ENCODE measurements at places on chromosomes 1 and 21.
A peak's percentile ranks its signal among the peaks of the same experiment; 100 is the strongest.

DNA sequence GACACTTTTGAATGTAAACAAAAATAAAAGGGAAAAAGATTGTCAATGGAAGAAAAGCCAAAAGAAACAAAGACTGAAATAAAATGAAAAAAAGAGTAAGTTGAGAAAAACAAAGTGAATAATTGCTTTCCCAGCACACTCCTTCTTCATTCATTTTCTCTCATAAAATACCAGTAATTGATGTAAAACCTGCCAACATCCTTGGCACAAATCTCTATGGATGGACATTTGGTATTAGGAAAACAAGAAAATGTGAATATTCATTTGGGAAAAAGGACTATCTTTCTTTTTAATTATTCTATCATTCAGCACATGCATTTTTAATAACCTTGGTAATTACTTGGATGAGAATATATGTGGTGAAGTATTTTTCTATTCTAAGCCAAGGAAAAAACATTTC is 204.4 kb upstream of the TNR start:
- no peak for DNase-seq

DNA sequence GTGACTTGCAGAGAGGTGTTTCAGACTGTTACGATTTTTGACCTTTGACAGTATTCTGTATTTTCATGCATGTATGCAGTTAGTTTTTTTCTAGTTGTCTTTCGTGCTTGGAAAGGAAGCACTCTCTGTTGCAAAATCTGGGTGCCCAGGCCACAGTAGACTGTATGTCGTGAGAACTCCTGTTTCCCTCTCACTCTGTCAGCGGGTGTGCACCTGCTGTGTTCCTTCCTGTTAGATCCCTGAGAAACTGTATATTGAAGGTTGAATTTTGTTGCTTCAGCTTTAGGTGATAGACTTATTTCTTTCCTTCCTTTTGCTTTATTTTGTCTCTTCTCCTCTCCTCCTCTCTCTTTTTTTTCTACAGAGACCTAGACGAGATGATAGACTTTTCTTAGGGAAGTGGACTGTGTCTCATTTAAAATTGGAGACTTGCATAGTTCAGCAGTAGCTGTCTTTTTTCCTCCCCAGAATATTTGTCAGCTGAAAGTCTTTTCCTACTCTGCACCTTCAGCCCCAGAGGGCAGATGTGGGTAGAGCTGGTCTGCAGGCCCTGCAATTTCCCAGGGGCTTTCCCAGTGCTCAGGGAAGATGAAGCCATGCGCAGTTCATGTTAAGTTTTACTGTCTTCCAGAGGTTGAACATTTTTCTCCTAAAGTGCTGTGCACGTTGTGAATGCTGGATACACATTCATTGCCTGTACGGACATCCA is 1.4 kb downstream of the TRAPPC10 start:
- DNase-seq, result no peak

DNA sequence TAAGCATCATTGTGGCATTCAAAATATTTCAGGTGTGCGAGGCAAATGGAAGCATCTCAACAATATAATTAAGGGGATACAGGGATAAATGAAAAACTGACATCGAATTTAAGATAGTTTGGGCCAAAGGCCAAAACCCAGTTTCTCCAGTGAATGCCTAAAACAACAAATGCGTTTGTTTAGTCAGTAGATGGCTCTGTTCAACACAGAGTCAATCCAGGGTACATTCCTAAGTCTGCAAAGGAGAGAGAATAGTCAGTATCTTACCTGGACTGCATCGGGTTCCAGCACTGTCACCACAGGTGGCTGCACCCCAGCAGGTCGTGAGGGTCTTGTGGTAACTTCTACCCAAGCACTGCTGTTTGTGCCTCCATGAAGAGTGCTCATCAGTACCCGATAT is 321.1 kb downstream of the KCTD3 start:
- no peak for DNase-seq

DNA sequence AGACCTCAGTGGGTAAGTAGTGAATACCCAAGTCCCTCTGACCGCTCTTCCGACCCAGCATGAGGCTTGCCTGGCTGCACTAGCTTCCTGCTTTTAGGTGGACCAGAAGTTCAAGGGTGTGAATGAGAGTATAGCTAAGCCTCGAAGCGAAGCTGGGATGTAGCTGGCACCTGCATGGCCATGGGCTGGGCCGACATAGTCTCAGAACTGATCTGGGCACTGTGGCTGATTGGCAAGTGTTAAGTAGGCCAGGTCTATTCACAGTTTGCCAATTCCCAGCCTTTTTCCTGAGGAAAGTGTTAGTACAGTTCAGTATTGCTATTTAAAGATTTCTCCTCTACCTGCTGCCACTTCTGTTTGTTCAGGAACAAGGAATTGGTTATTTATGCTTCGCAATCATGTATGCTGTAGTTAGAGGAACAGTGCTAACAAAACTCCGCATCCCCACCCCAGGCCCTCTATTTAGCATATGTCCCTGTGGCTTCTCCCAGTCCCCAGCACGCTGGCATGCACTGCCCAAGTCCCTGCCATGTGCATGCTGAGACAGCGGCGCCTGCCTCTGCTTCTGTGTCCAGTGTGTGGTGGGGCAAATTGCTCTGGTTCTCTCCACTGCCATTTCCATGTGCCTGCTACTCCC is 16.3 kb downstream of the SPATA46 start:
- no peak for DNase-seq

- peak; percentile 91 for DNase-seq
These were observed 221.6 kb upstream of the VAMP3 start for GRCh38 chr1:7549277-7550161.

GRCh38 chr1:214983126-214983869 is 99.2 kb upstream of the KCNK2 start:
- no peak for DNase-seq

DNA sequence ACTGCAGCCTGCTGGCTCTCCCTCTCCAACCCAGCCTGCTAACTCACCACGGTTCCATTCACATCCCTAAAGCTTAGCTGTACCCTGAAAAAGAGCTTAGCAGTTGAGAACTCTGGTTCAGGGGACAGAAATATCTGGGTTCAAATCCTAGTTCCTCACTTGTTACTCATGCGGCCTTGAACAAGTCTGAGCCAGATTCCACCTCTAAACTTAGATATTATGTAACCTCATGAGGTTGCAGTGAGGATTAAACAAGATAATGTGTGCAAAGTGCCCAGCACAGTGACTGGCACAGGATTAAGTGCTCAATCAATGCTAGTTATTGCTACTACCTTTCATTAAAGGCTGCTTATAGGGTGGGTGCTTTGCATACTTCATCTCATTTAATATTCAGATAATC is 41.3 kb upstream of the DHCR24 start:
- DNase-seq, result no peak

DNA sequence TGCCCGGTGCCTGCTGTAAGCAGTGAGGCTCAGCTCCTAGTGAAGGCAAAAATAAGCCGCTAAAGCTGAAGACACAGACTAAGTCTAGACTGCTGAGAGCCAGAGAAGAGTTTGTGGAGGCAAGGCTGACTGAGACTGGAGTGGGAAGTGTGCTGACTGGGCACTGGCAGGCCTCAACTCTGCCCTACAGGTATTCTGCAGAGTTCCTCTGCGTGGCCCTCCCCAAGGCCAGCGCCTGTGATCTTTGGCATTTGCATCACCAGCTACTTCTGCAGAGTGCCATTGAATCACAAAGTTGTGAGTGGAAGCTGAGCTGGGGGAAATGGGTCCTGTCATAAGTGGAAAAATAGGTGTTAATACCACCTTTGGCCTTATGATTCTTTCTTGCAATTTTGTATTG is 905.7 kb downstream of the PLA2G4A start:
- DNase-seq, result no peak

DNA sequence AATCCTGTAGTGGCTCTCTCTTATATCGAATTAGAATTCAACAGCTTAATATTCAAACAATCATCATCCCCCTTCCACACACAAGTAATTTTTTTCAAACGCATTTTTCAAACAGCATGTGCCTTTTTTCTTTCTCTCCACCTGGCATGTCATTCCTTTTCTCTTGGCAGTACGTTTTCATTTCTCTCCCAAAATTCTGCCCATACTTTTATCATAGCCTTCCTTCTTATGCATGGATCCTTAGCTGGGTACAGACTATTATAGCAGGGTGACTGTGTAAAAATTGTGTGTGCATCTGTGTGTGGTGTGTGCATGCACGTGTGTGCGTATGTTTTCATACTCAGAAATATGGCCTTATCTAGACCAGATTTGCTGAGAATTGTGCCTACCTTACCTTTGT is 184.3 kb downstream of the ZC3H11B start:
- no peak for DNase-seq

DNA sequence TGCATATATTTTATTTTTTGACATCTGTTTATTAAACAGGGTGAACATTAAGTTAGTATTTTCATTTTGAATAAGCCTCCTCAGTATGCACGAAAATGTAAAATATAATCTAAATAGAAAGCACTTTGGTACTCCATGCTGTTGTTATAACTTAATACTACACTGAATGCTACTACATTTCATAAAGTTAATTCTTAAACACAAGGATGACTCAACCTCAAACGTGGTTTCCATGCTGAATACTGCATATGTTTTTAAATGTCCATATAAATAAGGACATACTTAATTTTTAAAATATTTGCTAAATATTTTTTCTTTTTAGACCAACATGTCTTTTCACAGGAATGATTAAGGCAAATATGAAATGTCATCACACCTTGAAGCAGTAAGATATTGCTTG is 83.9 kb downstream of the USP24 start:
- no peak for DNase-seq

GRCh38 chr1:15328351-15329103 is 81.2 kb upstream of the EFHD2 start:
- no peak for DNase-seq

DNA sequence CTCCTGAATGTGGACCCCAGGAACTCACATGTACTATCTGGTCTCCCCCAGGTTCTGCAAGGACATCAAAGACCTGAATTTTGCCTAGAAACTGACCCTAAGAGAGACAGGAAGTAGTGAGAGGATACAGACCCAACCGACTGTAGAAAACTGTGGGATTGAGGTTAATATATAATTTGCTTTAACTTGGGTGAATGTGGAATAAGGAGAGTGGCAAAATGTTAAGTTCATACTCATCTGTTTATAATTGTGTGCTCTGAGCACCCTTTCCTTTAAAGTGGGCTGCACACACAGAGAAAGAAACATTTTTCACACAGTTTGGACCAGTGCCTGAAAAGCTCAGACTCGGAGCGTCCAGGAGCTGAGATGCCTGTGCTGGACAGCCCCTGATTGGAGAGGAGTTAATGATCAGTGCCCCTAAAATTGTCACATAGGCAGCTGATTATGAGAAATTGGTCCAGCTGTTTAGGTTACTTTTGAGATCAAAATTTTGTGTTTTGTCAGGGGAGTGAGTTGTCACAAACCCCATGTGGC is 37.2 kb downstream of the ROR1 start:
- DNase-seq, result no peak

DNA sequence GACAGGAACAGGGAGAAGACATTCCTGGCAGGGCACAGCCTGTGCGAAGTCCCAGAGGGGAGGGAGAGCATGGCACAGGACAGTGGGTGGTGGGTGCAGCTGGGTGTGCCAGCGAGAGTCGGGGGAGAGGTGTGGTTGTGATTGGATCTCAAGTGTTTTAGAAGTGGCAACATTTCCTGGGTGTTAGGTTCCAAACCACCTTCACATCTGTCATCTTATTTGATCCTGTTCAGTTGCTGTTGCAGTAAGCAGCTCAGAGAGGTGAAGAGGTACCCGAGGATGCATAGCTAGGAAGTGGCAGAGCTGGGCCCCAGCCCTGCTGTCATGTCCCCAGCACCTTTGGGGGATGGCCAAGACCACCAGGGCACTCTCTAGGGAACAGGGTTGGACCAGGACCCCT is 22.0 kb upstream of the DISP3 start:
- DNase-seq, result no peak

DNA sequence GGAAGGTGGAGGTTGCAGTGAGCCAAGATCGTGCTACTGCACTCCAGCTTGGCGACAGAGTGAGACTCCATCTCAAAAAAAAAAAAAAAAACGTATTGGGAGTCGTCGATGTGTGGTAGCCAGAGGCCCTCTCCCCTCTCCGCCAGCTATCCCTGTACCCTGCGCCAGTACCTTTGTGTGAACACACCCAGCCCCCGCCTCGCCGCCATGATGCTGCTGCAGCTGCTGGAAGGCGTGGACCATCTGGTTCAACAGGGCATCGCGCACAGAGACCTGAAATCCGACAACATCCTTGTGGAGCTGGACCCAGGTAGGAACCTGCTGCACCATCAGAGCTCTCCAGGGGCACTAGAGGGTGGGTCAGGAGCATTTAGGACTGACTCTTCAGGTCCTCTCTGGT is 12.2 kb downstream of the PINK1 start:
- no peak for DNase-seq

DNA sequence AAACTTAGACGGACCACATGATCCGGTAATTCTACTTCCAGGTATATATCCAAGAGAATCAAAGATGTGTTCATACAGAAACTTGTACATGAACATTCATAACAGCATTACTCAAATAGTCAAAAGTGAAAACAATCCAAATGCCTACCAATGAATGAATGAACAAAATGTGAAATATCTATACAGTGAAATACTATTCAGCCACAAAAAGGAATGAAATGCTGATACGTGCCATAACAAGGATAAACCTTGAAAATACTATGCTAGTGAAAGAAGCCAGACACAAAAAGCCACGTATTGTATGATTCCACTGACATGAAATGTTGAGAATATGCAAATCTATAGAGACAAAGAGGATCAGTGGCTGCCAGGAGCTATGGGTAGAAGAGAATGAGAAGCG is 18.3 kb downstream of the TARBP1 start:
- DNase-seq, result no peak

Data from HCT116 (cell line).